ENCODE measurements at places on chromosomes 4 and X. TPM values are rescaled to one million over a fixed set of nuclear protein-coding genes. Genes with fewer than 3 reads are reported as not detected.

The SMIM20 gene
- total RNA-seq, result 45.4 TPM

The NPY1R gene
- 1.6 TPM for total RNA-seq

The RBM46 gene
- total RNA-seq, result not detected

The AMMECR1 gene
- 0.91 TPM for total RNA-seq

The CCKAR gene
- not detected for total RNA-seq

The BLOC1S4 gene
- 7.1 TPM for total RNA-seq

The CFAP299 gene
- not detected for total RNA-seq

The CRMP1 gene
- 1.4 TPM for total RNA-seq

The XAGE2 gene
- not detected for total RNA-seq

DNA sequence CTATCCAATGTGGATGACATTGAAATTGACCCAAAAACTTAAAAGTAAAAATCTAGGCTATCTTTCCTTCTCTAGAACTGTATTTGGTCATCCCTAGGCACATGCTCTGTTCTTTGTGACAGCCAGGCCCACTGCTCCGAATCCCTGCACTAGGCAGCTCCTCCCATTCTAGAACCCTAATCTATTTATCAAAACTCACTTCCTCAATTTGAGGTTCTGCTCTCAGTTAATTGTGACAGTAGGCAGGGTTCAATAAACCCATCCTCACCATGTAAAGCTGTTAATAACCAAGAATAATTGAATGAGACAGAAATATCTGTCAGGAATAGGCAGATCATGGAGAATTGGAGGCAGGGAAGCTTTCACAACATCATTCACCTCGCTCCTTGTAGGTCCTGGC lies 51.9 kb upstream of the IRF2 start:
- DNase-seq, result no peak

DNA sequence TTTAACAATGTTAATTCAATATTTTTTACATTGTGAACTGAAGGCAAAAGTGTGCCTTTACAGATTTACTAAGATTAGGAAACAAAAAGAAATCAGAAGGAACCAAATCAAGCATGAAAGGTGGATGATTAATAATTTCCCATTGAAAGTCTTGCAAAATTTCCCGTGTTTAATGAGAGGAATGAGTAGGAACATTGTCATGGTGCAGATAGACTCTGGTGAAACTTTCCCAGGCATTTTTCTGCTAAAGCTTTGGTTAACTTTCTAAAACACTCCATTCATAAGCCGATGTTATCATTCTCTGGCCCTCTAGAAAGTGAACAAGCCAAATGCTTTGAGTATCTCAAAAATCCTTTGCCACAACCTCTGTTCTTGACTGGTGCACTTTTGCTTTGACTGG lies 1522.8 kb upstream of the PABPC4L start:
- no peak for DNase-seq

- DNase-seq, result no peak
Observed at GRCh38 chrX:40358994-40359393, 221.8 kb upstream of the ATP6AP2 start.

DNA sequence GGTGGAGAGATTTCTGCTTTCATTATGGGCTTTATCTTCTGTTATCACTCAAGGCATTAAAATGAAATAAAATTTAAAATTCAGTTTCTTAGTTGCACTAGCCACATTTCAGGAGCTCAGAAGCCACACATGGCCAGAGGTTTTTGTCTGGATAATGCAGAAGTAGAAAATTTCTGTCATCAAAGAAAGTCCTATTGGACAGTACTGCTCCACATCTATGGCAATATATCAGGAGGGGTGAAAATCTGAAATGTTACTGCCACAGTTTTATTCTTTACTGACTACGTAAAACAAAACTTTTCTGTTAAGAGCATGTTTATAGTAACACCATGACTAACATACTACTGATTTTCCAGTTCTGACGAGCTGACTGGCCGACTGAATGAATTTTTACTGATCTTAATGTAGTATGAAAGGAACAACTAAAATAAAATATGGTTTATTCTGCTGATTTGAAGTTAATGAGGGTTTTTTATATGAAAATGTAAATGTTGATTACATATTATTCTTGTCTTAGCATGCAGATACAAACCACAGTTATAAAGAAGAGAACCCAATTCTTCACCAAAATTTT lies 264.0 kb upstream of the HAND2 start:
- no peak for DNase-seq

- DNase-seq, result peak; percentile 78
Observed at GRCh38 chr4:183840311-183840710, 64.8 kb upstream of the STOX2 start.

GRCh38 chrX:15643786-15644559 lies 20.6 kb downstream of the CLTRN start:
- DNase-seq, result no peak

DNA sequence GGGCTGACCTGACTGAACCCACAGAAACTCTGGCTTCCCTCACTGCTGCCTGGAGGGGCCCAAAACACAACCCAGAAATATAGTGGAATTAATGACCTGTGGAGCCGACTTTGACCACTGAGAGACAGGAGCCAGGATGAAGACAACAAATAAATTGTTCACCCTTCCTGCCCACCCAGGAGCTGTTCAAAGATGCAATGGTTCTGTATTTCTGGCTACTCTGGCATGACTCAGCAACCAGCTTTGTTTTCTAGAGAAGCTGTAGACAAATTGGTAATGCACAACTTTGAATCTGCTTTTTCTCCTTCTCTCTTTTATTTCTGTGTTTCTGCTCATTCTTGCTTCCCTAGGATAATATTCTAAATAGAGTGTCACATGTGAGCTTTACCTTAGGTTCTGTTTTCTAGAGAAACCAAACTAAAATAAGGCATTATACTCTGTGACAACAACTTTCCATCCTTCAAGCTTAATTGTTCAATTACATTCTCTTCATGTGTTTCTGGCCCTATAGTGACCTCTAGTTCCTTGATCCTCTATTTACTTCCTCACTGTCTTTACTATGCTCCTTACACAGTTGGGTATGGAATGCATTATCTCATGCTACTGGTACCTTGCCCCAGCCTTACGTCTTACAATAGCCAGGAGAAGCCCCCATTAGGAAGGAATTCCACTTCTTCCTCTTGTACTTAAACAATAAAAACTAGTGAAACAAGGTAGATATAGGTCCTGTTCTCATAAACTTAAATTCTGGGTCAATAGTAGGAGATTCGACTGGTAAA lies 6.5 kb upstream of the PRKG2 start:
- no peak for DNase-seq

DNA sequence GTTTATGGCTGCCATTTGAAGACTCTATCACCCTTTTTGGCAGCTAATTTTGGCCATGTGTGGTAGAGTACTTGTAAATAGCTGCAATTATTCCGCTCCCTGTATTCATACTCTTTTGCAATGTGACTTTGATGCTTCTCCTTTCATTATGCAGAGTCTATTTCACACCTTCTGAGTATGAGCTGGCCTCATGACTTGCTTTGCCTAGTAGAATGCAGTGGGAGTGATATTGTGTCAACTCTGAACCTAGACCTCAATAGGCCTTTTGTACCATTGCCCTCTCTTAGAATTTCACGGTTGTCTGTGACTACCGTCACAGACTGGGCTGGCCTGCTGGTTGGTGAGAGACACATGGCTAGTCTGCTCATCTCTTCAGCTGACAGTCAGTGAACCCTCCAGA lies 118.8 kb downstream of the DDIT4L start:
- no peak for DNase-seq

- no peak for DNase-seq
Observed at GRCh38 chr4:154485127-154485773, 6.3 kb downstream of the DCHS2 start.

DNA sequence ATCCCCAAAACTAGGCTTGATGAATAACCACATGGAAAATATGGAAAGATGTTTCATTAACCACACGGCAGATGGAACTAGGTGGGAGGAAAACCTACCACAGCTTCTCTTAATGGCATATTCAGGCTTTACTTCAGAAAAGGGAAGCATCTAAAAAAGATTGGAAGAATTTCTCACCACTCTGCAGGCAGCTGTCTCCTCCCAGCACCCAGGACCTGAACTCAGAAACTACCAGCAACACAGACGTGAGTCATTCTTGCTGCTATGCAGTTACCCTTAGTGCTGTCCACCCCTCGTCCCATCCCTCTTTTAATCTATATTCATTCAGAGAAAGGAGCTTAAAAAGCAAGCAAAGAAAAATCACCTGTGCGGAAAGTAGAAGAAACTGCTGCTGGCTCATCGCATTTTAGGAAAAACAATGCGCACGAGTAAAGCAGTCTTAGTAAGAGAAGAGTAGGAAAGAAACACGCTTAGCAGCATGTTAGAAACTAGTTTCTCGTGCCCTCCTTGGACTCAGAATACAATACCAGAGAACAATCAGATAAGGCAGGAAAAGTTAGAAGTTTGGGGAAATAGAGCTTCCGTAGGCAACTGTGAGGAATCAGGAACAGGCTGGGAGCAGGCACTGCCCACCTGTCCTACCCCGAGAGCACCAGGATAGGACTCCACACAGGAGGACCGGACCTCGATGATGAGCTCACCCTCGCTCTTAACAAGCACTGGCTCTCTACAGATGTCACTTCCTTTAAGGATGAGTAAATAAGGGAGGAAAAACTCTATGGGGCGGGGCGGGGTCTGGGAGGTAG lies 48.1 kb upstream of the ENPP6 start:
- DNase-seq, result no peak

DNA sequence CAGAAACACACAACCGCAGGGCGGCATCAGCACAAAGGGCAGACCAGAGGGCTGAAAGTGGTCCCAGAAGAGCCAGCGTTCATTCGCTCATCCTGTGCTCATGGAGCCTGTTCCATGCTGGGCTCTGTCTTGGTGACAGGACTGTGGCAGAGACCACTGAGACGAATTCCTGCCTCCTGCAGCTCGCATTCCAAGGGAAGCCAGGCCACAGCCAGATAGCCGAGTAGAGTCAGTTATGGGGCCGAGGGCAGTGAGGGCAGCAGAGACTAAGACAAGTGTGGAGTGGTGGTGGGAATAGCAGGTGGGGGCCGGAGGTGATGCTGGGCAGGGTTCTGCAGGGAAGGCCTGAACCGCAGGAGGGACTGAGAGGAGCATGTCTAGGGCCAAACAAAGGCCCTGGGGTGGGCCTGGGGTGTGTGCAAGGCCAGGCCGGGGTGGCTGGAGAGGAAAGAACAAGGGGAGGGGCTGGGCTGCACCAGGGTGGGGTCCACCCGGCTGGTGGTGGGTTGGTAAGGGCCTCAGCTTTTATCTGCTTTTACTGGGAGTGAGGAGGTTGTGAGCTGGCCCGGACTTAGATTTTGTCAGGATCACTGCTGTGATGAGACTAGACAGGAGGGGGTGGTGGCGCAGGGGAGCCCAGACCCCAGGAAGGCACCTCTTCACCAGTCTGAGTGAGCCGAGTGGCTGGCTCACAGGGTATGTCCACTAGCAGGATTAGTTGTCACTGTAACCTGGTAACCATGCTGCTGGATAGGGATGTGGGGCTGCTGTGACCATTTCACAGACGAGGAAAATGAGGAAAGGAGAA lies 6.3 kb downstream of the PSAPL1 start:
- DNase-seq, result peak; percentile 4

DNA sequence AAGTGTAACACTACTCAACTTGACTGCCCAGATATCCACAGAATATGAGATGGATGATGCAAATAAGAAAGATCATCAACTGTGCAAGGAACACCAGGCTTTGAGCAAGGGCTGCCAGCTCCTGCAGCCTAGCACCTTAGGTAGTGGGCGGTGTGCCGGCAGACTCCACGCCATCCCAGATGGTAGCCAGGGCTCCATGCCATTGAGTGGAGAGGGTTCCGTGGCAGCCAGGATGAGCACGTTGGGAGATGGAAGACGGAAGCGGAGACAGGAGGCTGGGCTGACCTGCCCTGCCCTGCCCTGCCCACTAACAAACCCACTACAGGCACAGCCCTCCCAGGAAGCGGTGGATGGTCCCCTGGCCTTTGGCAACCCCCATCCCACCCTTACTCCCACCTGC lies 51.9 kb downstream of the TMPRSS11F start:
- DNase-seq, result no peak

DNA sequence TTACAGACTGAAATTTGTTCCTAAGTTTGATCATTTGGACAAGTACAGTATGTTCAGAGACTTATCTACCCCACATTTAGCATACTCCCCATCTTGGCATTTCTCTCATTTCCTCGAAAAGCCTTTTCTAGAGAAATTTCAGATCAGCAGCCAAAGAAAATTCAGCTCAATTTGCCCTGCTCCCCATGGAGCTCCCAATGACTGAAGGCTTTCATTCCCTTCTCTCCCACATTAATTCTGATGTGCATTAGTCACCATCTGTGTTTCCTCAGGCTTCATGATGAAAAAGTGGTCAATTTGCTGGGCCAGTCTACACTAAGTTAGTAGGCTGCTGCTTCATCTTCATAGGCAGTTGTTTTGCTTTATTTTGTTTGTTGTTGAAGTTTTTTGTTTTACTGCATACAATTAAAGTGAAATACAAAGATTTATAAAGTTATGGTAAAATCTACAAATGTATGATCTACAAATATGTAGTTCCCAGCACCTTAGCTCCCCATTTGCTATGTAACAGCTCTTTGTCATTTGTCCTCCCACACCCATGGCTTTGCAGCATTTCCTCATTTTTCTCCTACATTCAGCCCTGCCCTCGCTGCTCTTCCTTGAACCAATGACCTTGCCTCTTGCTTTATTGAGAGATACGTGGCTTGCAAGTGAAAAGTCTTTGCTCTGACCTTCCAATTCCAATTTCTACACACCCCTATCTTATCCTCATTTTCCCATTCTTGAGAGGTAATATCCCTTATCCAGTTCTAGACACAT lies 193.9 kb downstream of the ANAPC10 start:
- DNase-seq, result no peak

DNA sequence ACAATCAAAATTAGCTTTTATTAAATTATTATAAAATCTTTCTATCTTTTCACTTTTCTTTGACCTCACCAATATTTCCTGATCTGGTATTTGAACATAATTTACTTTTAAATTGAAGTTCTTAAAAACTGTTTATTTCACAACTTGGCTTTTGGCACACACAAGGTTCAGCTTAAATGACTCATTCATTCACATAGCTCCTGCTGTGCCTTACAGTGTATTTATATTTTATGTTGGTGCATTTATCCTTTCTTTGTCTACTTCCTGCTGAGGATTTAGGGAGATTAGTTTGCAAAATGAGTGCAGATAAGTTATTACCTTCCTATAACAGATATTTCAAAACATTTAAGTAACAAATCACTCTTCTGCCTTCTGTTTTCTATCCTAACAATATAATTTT lies 430.6 kb downstream of the DTHD1 start:
- no peak for DNase-seq

- DNase-seq, result no peak
Observed at GRCh38 chr4:109332926-109333464, 30.5 kb upstream of the COL25A1 start.

DNA sequence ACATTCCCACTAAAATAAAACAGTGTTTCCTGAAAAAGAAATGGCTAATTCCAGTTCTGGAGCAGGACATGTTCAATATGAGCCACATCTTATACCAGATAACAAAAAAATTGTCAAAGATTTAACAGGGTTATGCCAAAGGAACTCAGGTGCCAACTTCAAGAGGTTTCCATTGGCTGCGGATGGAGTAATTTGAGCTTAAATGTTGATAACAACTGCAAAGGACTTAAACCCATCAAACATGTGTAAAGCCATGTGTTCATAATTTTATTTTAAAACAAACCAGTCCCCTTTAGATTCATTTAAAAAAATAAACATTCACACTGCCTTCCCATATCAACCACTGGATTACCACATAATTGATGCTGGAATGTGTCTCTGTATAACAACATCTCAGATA lies 156.4 kb upstream of the PCDH18 start:
- no peak for DNase-seq

GRCh38 chrX:119177278-119177677 lies 49.7 kb upstream of the KIAA1210 start:
- DNase-seq, result no peak

GRCh38 chrX:24380262-24381187 lies 20.1 kb downstream of the SUPT20HL1 start:
- no peak for DNase-seq

- no peak for DNase-seq
Observed at GRCh38 chrX:125333583-125333982, 13.9 kb downstream of the TEX13C start.
